ENCODE measurements at places on chromosomes 7 and 10.
A peak's percentile ranks its signal among the peaks of the same experiment; 100 is the strongest.

DNA sequence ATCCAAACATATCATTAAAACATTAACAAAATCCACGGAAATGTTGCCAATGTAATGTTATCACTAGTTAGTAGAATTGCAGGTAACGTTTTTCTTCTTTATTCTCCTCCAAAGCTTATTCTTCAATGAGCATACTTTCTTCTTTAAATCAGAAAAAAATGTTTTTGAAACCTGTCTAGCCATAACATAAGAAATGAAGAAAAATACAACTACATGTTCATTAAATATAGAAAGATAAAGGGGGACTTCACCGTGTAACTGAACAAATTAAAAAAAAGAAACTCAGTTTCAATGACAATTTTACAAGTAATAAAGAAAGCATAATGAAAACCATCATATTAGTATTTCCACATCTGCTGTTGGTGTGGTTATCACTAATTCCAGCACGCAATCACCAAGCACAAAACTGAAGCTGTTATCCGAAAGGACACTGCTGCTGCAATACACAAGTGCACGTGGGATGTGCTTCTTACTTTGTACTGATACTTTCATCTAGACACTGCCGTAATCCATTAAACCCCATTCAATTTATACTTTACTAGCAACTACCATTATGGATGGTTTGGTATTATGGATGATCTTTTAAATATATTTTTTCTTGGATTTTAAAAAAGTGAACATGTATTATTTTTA, 9.6 kb downstream of the ESYT2 start:
- no peak for DNase-seq
- no peaks in the 10 kb centered on the region for H3K36me3 ChIP-seq
- no peaks in the 10 kb centered on the region for H3K27me3 ChIP-seq
- peaks cover 23% of the 10 kb centered on the region for H3K4me1 ChIP-seq

- H3K36me3 ChIP-seq, result no peaks in the 10 kb centered on the region
- H3K4me3 ChIP-seq, result no peak overlapping the region
- no peak for DNase-seq
- H3K27ac ChIP-seq, result no peak overlapping the region
- H3K4me1 ChIP-seq, result no peaks in the 10 kb centered on the region
Measured at GRCh38 chr10:106625751-106626150, 538.8 kb downstream of the SORCS1 start.

GRCh38 chr10:62699148-62699547, 105.4 kb upstream of the ADO start:
- no peak overlapping the region for H3K27ac ChIP-seq
- no peak overlapping the region for H3K4me3 ChIP-seq
- DNase-seq, result no peak
- H3K4me1 ChIP-seq, result no peaks in the 10 kb centered on the region
- H3K27me3 ChIP-seq, result peaks cover 3% of the 10 kb centered on the region
- no peaks in the 10 kb centered on the region for H3K36me3 ChIP-seq

GRCh38 chr10:48996-49395, at the start of gene TUBB8:
Gene TUBB8 (minus strand): TSS chr10:49296. CDS start chr10:49238, 58 bp downstream.
- DNase-seq, result no peak
- no peaks in the 10 kb centered on the region for H3K27me3 ChIP-seq
- no peak within 1 kb of the TSS for H3K27ac ChIP-seq
- no peak within 1 kb of the TSS for H3K4me3 ChIP-seq
- H3K4me1 ChIP-seq, result no peaks in the 10 kb centered on the region

DNA sequence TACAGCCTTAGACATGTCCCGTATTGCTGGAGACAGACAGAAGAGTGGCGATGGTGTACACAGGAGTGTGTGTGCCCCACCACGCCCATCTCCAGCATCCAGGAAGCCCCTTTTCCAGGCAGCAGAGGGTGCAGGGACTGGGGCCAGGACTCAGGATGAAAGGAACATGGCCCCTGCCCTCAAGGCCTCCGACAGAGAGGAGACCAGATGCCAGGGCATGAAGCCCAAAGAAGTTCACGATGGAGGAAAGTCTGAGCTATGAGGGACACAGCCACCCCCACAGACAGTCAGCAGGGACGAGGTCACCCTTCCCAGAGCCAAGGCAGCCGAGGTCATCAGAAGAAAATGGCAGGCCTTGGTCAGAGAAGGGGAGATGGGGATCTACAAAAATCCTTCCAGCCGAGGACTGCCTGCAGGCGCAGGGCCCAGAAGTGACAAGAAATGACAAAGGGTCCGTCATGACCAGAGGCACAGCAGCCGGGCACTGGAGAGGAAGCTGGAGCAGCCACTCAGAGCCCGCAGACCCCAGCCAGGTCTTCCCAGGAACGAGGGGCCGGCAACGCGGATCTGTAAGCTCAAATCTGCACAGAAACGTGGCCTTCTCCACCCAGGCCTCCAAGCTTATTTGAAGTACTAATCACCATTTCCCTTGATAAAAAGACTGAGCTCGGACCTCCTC, 78.7 kb upstream of the PPP2R2D start:
- no peak overlapping the region for H3K27ac ChIP-seq
- H3K27me3 ChIP-seq, result no peaks in the 10 kb centered on the region
- DNase-seq, result no peak
- no peak overlapping the region for H3K4me3 ChIP-seq
- no peaks in the 10 kb centered on the region for H3K36me3 ChIP-seq

GRCh38 chr7:56219017-56219416, 102.8 kb upstream of the NUPR2 start:
- no peaks in the 10 kb centered on the region for H3K4me1 ChIP-seq
- H3K4me3 ChIP-seq, result no peak overlapping the region
- no peaks in the 10 kb centered on the region for H3K36me3 ChIP-seq
- H3K27me3 ChIP-seq, result no peaks in the 10 kb centered on the region
- no peak overlapping the region for H3K27ac ChIP-seq
- DNase-seq, result no peak

DNA sequence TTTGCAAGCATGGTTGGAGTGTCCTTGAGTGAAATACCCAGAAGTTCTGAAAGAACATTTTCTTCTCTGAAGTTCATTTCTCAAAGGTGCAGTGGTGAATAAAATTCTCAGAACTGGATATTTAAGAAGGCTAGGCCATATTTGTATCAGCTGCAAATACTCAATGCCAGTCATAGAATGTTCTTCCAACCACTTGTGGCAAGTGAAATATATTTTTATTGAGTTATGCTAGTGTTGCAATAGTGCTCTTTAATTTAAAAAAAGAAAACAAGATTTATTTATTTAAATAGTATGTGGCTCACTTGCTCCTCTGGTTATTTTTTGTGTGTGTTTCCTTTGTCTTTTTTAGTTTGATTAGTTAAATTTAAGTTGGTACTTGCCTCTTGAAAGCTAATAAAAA, 64.5 kb downstream of the PALS2 start:
- no peak overlapping the region for H3K4me3 ChIP-seq
- H3K27ac ChIP-seq, result no peak overlapping the region
- no peaks in the 10 kb centered on the region for H3K36me3 ChIP-seq
- no peaks in the 10 kb centered on the region for H3K27me3 ChIP-seq

GRCh38 chr7:95421847-95422444, 12.9 kb downstream of the PON2 start:
- no peaks in the 10 kb centered on the region for H3K27me3 ChIP-seq
- no peak overlapping the region for H3K27ac ChIP-seq
- H3K4me1 ChIP-seq, result peaks cover 5% of the 10 kb centered on the region
- DNase-seq, result peak; percentile 36

GRCh38 chr10:17412323-17412722, 42.1 kb downstream of the ST8SIA6 start:
- peaks cover 19% of the 10 kb centered on the region for H3K27me3 ChIP-seq
- no peaks in the 10 kb centered on the region for H3K36me3 ChIP-seq
- no peak overlapping the region for H3K4me3 ChIP-seq
- H3K27ac ChIP-seq, result no peak overlapping the region

DNA sequence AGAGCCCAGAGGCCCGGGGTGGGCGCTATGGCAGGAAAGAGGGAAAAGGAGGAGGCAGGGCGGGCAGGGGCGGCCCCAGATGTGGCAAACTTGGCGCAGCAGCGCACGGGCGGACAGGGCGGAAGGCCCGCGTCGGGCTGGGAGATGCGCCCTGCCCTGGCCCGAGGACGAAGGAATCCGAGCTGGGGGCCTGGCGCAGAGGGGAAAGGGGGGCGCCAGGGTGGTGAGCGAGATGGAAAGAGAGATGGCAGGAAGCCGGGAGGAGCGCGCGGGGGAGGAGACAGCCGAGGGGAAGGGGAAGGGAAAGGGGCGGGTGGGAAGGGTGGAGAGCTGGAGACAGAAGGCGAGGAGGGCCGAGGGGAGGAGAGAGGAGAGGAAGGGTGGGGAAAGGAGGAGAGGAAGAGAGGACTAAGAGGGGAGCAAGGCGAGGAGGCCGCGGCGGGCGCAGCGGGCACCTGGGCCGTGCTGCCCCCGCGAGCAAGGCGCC, at the start of gene MARVELD1:
TSS of gene MARVELD1 (plus strand) at position 392 of the 487 bp plus-strand sequence. CDS start 147 bp downstream, outside the sequence.
- H3K4me3 ChIP-seq, result peak within 1 kb of the TSS; percentile 97
- peaks cover 24% of the 10 kb centered on the region for H3K4me1 ChIP-seq
- peak within 1 kb of the TSS; percentile 99 for H3K27ac ChIP-seq
- H3K36me3 ChIP-seq, result peaks cover 20% of the 10 kb centered on the region

DNA sequence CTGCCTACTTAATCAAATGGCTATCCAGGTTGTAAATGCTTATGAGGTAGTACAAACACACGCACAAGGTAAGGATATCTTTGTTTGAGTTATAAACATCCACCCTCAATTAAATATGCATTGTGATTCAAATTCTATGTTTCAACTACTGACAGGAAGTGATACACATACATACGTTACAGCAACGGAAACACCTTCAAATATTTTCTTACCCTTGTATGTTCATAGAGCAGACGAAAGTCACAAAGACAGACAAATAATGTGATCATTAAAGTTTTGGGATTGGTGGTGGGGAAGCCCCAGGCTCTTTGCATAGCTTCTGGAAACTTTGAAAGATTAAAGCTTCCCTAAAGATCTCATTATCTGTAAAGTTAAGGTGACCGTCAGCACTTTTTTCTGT, 521.0 kb downstream of the PARD3 start:
- H3K4me3 ChIP-seq, result no peak overlapping the region
- no peak for DNase-seq
- no peaks in the 10 kb centered on the region for H3K27me3 ChIP-seq
- no peaks in the 10 kb centered on the region for H3K36me3 ChIP-seq
- H3K27ac ChIP-seq, result no peak overlapping the region

GRCh38 chr7:47188653-47189315, 393.1 kb downstream of the TNS3 start:
- no peaks in the 10 kb centered on the region for H3K4me1 ChIP-seq
- H3K27ac ChIP-seq, result no peak overlapping the region
- DNase-seq, result no peak
- peaks cover 57% of the 10 kb centered on the region for H3K27me3 ChIP-seq
- H3K4me3 ChIP-seq, result no peak overlapping the region
- no peaks in the 10 kb centered on the region for H3K36me3 ChIP-seq

- no peaks in the 10 kb centered on the region for H3K4me1 ChIP-seq
- no peak overlapping the region for H3K4me3 ChIP-seq
- H3K27ac ChIP-seq, result no peak overlapping the region
- no peaks in the 10 kb centered on the region for H3K36me3 ChIP-seq
Measured at GRCh38 chr7:140016540-140016939, 46.2 kb downstream of the PARP12 start.

DNA sequence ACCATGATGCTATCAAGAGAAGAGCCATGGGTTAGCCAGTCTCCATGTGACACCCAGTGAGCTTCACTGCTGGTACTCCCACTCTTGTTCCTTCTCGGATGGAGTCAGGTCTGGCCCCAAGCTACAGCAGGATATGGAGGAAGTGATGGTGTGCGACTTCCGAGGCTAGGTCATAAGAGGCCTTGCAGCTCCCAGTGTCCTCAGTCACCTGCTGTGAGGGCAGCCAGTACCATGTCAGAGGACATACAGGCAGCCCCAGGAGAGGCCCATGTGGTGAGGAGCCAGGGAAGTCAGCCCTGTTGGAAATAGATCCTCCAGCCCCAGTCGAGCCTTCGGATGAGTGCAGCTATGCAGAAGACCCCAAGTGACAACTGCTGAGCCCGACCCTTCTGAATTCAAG, 237.0 kb downstream of the EBF3 start:
- H3K27me3 ChIP-seq, result no peaks in the 10 kb centered on the region
- no peak for DNase-seq
- H3K4me3 ChIP-seq, result no peak overlapping the region
- no peaks in the 10 kb centered on the region for H3K36me3 ChIP-seq

- no peaks in the 10 kb centered on the region for H3K36me3 ChIP-seq
Measured at GRCh38 chr10:34908481-34908880, 93.4 kb upstream of the PARD3 start.

GRCh38 chr10:65566906-65567305, 1358.9 kb upstream of the LRRTM3 start:
- DNase-seq, result no peak
- no peak overlapping the region for H3K27ac ChIP-seq
- no peak overlapping the region for H3K4me3 ChIP-seq

DNA sequence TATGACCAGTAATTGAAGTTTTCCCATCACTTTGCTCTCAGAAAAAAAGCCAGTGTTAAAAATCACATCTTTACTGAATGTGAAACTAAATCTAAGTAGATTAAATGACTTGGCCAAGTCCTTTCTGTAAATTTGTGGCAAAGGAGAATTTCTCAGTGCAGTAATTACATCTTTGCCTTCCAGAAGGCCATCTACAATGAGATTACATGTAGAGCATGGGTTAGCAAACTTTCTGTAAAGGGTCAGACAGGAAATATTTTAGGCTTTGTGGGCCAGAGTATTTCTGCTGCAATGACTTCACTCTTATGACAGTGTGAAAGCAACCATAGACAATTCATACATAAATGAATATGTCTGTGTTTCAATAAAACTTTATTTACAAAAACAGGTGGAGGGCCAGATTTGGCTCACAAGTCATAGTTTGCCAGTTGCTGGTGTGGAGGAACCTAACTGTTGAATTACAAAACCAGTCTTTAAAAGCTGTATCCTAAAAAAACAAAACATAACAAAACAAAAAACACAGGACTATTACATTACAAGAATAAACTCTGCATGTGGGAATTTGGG, 191.0 kb downstream of the TAX1BP1 start:
- no peak for DNase-seq
- H3K36me3 ChIP-seq, result no peaks in the 10 kb centered on the region
- H3K27ac ChIP-seq, result no peak overlapping the region

- H3K27me3 ChIP-seq, result no peaks in the 10 kb centered on the region
- H3K4me3 ChIP-seq, result no peak overlapping the region
- no peaks in the 10 kb centered on the region for H3K36me3 ChIP-seq
- peaks cover 11% of the 10 kb centered on the region for H3K4me1 ChIP-seq
- peak; percentile 99 for DNase-seq
- H3K27ac ChIP-seq, result no peak overlapping the region
Measured at GRCh38 chr7:4665661-4666060, 16.4 kb upstream of the FOXK1 start.

DNA sequence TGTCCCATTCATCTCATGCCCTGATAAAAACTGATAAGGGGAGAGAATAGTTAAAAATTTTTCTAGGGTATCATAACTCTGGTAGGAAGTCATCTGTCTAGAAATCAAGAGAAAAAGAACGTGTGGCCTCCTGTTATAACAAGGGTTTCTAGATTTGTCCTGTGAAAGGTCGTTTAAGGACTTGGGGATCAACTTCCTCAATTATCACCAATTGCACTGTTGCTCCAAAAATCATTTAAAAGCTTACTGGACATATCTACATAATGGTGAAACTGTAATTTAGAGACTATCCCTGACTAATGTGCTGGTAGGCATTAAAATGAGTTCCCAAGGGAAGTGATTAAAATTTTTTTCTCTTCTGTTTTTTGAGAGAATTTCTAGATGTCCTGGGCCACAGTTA, 58.2 kb downstream of the GPR141 start:
- H3K36me3 ChIP-seq, result no peaks in the 10 kb centered on the region
- H3K27ac ChIP-seq, result no peak overlapping the region
- H3K4me1 ChIP-seq, result no peaks in the 10 kb centered on the region
- no peaks in the 10 kb centered on the region for H3K27me3 ChIP-seq
- no peak for DNase-seq
